ENCODE measurements at places on chromosomes 2 and 18.

- DNase-seq = no peak
Observed at GRCh38 chr2:46980786-46981573, 65.4 kb upstream of the MCFD2 start.

GRCh38 chr2:118053681-118054080, 34.6 kb upstream of the INSIG2 start:
- no peak for DNase-seq

GRCh38 chr18:72201032-72201431, 343.1 kb downstream of the CBLN2 start:
- DNase-seq = no peak

DNA sequence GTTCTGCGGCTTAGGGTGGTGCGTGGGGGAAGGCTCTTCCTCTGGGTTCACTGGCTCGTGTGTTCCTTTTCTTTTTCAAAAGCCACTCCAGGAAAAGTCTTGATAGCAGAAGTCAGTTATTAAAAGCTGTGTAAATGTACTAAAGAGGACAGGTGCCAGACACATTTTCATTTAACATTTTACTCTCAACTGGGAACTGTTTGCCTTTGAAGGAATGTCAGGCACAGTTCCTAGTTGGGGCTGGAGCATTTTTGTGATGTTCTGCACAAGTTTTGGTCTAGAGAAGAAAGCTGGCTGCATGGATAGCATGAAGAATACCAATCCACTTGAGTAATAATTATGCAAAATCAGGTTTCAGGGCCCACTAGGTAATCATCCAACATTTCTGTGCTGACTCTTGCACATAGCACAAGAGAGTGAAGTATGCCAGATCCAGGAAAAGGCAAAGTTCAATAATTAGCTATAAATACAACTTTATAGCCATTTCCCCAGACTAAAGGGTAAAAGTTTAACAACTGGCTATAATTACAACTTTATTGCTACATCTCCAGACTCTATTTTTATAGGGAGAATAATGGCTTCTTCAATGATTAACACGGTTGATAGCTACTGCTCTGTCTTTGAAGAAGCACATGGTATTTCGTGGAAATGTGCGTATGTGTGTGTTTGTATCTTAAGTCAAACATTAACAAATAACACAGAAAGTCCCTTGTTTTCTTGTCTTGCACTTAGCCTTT, 16.2 kb downstream of the SCYGR8 start:
- no peak for DNase-seq

GRCh38 chr2:50438259-50438658, 593.7 kb downstream of the NRXN1 start:
- no peak for DNase-seq

DNA sequence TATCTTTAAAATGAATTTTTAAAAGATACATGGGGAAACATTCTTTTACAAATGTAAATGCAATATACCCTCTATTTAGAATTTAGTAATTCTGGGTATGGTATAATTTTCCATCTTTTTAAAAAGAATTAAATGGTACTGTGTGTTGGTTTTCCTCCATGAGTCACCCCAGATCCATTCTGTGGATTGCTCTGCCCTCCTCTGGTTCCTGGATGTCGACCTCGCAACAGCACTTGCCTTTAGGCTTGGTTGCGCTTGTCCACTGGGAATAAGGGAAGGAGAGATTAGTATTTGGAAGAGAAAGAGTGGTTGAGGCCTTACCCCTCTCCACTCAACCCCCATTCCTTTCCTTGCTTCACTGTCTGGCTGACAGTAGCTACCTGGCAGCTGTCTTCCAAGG, 90.4 kb downstream of the FTCDNL1 start:
- DNase-seq = no peak

DNA sequence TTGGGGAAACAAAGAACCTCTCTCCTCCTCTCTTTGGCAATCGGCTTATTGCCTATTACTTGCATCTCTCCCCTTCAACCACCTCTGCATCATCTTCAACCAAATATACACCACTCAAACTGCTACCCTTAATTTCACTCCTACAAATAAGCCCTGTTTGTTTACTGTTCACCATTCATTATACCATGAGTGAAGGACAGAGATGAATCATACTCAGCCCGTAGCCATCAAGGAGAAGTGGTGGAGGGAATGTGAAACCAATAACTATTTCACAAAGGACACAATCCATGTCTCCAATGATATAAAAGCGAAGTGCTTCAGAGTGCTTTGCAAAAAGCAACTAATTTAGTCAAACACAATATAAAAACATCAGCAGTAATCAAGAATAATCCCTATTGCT, 76.8 kb downstream of the CACNB4 start:
- no peak for DNase-seq

GRCh38 chr2:207115715-207116364, 49.9 kb downstream of the KLF7 start:
- DNase-seq = no peak

DNA sequence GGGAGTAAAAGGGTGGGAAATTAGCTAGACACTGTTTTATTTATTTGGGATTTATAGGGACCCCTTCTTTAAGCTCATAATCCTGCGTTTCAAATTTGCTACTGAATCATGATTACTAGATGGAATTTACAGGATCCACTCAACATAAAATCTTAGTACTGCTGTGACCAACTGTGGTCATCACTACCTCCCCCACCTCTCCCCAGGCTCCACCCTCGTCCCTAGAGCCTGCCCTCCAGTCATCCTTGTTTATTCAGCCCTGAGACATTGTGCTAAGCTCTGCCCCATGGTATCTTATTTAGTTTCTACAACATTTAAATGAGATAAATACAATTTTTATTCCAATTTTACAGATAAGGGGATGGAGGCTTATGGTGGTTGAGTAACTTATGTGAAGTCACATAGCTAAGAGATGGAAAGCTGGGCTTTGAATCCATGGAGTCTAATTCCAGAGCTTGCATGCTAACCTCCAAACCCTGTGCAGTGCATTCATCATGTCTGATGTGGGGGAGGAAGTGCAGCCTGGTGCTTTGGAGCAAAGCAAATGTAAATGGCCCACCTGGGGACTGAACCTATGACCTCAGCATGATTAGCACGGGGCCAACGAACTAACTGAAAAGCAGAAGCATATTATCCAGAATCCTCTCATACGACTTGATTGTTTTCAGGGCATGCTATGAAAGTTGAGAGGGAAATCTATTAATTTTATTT, 502.4 kb downstream of the TMEM182 start:
- DNase-seq = no peak

- DNase-seq = no peak
Observed at GRCh38 chr2:214742119-214742518, 67.4 kb downstream of the BARD1 start.

Measured in fibroblast of skin of left quadriceps (primary cell).